ENCODE measurements at places on chromosomes 16 and 17. TPM values are rescaled to one million over a fixed set of nuclear protein-coding genes. Genes with fewer than 3 reads are reported as not detected.

DNA sequence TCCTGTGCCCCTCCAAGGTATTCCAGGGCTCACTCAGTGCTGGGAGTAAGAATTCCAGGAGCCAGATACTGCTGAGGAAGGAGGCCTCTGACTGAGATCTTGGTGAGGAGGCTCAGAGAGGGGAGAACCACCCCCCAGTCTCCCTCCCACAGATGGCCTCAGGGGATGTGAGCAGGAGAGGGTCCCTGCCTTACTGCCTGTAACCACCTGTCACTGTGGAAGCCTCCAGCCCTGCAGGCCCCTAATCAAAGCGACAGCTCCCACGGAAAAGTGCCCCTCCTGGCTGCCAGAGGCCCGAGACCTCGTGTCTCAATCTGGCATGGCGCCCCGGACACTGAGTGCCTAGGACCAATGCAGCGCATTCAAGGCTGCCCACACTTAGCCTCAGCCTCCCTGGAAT is 7.7 kb upstream of the C17orf113 start:
- no peak for DNase-seq

DNA sequence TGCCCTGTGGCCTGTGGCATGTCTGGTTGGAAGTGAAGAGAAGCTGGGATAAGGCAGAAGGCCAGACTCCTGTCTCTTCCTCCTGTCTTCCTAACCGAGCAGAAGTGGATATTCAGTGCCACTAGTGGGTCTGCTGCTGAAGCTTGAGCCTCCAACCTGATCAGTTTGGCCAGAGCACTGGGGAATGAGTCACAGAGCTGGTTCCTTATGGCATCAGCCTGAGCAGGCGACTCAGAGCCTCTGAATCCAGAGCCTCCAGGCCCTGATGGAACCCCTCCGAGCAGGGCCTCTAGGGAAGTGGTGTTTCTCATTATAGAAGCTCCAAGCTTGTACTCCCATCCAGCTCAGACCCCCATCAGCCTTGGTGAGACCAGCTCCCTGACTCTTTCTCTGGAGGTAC is 2.0 kb downstream of the WSCD1 start:
- no peak for DNase-seq

- no peak for DNase-seq
Measured at GRCh38 chr17:41967921-41968578, 1.5 kb downstream of the CNP start.

DNA sequence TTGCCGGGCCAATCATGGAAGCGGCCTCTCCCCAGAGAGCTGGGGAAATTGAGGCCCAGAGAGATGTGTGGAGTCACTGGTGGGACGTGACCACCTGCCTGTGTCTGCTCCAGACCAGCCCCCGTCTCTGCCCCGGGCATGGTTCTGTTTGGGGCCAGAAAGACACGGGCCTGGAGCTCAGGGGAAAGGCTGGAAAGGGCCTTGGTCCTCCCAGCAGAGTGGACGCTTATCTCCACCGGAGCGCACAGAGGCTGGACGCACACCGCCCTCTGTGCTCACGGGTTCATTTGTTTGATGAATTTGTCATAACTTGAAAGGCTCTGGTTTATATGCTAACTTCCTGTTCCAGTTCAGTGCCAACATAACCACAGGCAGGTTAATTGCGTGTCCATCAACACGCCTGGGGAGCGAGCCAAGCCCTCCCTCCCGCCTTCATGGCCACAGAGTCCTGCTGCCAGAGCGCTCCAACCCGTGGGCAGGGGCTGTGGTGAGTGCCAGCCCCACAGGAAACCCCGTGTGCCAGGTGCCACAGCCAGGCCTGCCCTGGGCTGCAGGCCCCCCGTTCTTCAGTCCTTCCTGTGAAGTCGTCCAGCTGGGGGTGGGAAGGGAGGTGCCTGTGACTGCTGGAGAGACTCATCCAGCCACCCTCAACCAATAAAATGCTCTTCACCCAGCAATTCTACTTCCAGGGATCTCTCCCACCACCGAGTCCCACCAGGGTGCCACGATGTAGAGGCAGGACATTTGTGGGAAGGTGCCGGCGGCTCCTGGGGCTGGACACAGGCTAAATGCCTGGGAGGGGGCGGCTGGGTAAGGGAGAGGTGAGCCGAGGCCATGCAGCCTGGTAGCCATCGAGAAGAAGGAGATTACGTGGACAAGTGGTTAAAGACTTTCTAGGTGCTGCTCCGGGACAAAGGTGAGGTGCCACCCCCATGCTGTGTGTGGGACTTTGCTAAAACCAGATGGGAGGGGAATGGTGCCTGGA is 29.4 kb upstream of the BAHCC1 start:
- DNase-seq: peak; percentile 93

- no peak for DNase-seq
Measured at GRCh38 chr16:1817716-1818115, 8.9 kb downstream of the HAGH start.

- no peak for DNase-seq
Measured at GRCh38 chr17:51672065-51672464, 411.7 kb downstream of the UTP18 start.

GRCh38 chr17:65055280-65055707 is 1.2 kb downstream of the GNA13 start:
- DNase-seq: no peak

GRCh38 chr17:77476931-77477805 is 336.4 kb downstream of the SEC14L1 start:
- peak; percentile 98 for DNase-seq

GRCh38 chr17:55325406-55325805 is 60.6 kb downstream of the HLF start:
- no peak for DNase-seq

DNA sequence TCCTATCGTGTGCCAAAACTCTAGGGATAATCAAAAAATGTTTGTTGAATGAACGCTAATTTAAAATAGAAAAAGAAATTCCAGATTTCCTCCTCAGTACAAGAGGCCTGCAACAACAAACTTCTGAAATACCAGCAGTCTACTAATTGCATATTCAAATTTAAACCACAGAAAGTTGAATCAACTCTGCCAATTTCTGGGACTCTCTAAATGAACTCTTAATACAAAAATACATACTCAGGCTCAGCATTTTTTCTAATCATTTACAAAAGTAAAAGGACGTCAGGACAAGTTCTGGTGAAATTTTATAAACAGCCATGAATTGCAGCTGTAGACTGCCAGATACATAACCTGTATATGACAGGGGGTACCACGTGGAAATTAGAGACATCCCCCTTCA is 49.0 kb downstream of the KANSL1 start:
- peak; percentile 61 for DNase-seq

DNA sequence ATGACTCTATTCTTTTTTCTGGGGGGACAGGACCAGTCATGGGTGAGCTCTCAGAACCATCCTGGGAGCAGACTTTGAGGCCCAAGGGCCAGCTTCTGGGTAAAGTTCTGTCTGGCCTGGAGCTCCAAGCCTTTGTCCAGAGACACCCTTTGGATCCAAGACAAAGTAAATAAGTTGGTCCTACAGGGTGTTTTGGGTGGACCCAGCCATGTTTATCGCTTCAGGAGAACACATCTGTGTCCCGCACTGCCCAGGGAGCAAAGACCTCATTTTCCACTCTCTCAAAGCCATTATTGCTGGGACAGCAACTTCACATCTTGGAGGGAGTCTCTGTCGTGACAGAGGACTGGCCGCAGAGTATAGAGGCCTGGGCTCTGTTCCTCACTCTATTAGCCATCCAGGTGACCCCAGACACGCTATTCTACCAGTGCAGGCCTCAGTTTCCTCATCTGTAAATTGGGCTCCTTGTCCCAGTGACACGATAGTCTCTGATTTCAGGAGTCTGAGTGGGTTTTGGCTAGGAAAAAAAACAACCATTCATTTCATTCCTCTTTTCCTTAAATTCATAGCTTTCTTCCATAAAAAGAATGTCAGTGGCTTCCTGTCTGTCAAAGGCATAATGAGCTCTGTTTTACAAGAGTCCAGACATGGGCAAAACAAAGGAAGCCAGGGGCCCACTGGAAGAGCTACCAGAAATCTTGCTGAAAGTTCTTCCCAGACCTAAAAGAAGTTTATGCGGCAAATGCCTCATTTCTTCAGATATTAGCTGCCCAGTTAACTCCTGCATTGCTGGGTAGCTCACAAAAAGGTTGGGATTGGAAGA is 62.4 kb downstream of the PECAM1 start:
- no peak for DNase-seq

DNA sequence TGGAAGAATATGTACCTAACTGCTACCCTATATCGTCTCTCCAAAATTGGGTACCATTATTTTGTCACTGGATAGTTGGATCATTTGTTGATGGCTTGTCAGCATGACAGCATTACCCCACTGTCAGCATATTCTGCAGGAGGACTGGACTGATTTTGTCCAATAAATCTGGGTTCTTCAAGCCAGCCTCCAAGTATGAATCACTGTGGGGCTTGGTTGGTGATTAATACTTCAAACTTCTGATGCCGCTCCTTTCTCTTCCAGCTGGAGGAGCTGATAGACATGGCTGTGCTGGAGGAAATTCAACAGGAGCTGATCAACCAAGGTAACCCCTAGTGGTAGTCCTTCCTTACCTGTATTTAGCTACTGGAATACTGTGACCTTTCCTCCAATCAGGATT is 2.5 kb downstream of the RPAIN start:
- DNase-seq: peak; percentile 68

DNA sequence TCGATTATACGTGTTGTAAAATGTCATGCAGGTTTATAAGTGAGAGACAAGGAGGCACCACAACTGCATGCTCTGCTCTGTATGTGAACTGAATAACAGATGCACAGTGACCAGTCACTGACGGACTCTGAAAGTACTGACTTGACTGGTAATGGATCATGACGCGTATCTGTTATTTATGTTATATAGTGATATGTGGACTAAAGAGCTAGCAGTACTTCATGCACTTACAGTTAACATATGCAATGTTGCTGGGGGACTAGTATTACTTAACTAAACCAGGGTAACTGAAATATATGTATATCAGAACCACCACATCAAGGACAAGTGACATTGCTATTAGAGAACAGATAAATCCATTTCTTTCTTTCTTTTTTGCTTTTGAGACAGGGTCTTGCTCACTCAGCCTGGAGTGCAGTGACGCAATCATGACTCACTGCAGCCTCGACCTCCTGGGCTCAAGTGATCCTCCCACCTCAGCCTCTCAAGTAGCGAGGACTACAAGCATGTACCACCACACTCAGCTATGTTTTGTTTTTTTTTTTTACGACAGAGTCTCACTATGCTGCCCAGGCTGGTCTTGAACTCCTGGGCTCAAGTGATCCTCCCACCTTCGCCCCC is 17.2 kb downstream of the COIL start:
- DNase-seq: no peak

The CCL4 gene
- 21.8 TPM for total RNA-seq

The HSD17B2 gene
- total RNA-seq: not detected

The NT5C3B gene
- 56.1 TPM for total RNA-seq

The CCDC78 gene
- total RNA-seq: 2.1 TPM

The TPSD1 gene
- total RNA-seq: not detected

Measured in astrocyte (in vitro differentiated cells and primary cell).